MCF 10A (cell line): ENCODE measurements at places on chromosomes 1 and 21. TPM values are rescaled to one million over a fixed set of nuclear protein-coding genes. Genes with fewer than 3 reads are reported as not detected.

- peak; percentile 96 for DNase-seq
Observed at GRCh38 chr1:168719306-168720111, 9.5 kb downstream of the DPT start.

DNA sequence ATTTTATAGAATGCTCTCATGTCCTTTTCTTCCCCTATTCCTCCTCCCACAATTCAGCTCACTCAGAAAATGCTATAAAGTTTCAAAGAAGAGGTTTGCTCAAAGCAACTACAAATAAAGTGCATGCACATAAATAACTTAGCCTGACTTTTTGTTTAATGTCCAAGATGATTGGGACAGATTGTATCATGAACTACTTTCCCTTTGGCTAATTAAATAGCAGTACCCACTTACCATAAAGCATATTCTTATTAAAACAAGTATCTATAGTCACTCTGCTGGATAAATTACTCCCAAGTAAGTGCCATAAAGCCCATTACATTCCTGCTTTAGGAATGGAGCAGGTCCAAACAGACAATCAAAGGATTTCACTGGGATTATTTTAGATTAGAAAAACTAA, 576.0 kb downstream of the LMO4 start:
- no peak for DNase-seq

GRCh38 chr1:225811622-225812487, 1.9 kb downstream of the EPHX1 start:
- DNase-seq = peak; percentile 52

GRCh38 chr21:16426936-16427335, 697.2 kb downstream of the USP25 start:
- no peak for DNase-seq

The FAM43B gene
- not detected in 2 replicates for total RNA-seq

DNA sequence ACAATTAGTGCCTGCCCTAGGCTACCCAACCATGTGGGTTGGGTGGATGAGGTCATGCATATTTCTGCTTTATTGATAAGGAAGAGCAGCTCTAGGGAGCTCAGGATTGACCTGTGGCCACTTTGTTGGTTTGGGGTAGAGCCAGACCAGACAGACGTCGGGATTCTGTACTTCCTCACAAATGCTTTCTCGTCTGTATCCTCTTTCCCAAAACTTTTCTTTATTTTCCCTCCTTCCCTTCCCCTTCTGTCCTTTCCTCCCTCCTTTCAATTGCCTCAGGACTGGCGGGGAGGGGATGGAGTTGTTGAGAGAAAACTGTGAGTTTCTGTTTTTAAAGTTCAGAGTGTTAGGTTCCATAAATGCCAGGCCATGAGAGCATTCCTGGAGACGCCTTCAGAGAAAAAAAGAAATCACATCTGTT, 68.0 kb downstream of the UCK2 start:
- no peak for DNase-seq

GRCh38 chr1:175540896-175541645, 202.3 kb downstream of the TNR start:
- DNase-seq = no peak

The FMN2 gene
- 5.3 and 8.6 TPM in 2 replicates for total RNA-seq

The S100A8 gene
- total RNA-seq = 46.9 and 80.4 TPM in 2 replicates

The LRRC38 gene
- total RNA-seq = not detected in 2 replicates

DNA sequence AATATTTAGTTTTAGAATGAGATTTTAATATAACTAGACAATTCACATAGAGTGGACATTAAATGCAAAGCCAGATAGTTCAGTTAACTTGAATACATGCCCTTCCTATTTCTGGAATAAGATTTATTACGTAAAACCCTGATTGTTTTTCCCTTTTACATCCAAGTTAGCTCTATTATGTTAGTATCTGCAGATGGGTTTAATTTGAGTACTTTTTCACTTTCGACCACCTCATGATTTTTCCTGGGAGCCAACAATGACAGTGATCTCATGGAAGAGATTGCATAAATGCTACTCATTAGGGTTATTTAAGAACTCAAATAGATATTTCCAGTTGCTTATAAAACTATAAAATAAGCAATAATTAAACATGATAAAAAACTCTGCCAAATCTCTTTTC, 199.4 kb upstream of the PTGFR start:
- no peak for DNase-seq

DNA sequence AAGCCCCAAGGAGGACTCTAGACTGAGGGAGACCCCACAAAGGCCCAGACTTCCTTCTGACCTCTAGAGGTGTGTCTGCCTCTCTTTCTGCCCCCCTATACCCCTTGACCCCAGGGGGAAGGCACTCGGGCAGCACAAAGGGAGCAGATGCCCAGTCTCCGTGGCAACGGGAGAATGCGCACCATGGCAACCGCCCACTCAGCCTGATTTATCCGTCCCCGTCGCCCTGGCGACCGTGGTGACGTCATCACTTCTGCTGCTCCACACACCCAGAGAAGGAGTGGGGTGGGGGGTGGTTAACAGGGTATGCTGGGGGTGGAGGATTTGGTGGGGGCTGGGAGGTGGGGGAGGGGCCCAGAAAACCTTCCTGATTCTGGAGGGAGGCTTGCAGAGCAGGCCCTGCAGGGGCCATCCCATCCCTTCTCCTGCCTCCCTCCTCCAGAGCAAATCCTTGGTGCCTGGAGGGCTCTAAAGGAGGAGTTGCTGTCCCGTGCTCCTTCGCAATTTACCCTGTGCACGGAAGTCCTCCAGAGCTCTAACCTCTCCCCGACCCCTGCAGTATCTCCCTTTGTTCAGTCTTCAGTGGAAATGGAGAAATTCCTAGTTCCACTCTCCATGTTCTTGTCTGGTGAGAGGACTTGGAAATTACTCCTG, 6.3 kb downstream of the CELF3 start:
- DNase-seq = peak; percentile 21

DNA sequence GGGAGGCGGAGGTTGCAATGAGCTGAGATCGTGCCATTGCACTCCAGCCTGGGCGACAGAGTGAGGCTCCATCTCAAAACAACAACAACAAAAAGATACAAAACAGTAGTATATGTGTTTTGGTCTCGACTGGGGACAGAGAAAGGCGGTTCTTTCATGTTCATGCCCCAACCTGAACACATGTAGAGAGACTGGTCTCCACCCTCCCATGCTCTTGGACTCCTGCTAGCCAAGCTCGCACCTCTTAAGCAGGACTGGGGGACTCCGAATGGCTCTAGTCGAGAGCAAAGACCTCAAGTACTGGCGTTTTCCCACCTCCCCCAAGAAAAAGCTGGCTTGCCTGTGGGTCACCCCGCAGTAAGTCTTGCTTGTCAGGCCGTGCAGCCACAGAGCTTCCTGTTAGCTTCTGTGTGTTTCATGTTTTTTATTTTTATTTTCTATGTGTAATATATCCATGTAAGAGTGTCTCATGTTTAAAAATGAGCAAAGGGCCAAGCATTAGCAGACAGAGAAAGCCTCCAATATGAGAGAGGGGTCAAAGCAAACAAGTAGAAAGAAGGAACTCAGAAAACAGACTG, 91.6 kb downstream of the SCCPDH start:
- no peak for DNase-seq

DNA sequence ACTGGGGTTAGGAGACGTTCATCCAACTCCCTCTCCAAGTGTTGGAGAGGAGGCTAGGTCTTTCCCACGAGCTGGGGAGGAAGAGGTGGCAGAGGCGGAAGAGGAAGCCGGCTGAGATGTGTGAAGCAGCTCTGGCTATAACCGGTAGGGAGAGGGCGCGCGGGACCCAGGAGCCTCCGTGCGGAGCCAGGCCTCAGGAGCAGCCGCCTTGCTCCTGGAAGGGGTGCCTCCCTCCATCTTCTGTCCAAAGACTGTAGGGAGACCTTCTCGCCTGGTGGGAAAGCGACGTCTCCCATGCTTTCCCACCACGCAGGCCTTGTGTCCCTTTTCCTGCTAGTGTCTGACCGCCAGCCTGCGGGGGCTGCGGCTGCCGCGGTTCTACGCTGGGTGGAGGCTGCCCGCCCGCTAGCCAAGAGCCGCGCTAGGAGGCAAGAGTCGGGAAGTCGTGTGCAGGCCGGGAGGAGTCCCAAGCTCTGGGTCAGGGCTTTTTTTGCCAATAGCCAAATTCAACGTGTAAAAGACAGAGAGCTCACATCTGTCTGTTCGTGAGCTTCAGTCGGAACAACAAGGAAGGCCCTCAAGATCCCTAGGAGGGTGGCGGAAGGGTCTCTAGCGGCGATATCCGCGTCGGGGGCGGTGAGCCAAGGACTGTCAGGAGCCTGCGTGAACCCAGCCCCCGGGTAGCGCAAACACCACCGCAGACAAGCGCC, 8.4 kb upstream of the NBPF11 start:
- DNase-seq = no peak

- peak; percentile 21 for DNase-seq
Observed at GRCh38 chr1:158285756-158286241, 3.9 kb upstream of the CD1C start.

The HIVEP3 gene
- 0.61 and 1.2 TPM in 2 replicates for total RNA-seq

GRCh38 chr1:34406833-34407539, 230.3 kb downstream of the C1orf94 start:
- peak; percentile 1 for DNase-seq
